ENCODE measurements at places on chromosomes 11 and 22.
A peak's percentile ranks its signal among the peaks of the same experiment; 100 is the strongest.

DNA sequence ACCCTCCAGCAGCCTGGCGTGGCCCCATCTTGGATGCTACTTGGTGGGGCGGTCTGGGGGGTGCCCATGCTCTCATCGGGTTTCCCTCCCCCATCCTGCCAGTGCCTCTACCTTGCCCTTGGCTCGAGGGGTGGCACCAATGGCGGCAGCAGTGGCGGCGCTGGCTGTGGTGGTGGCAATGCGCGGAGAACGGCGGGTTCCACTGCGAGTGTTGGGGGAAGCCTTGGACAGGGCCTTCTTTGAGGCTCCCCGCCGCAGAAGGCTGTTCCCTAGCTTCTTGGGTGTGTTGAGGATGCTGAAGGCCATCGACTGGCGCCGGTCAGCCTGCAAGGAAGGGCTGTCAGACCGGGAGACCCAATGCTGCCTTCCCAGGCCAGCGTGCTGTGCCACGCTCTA lies 5.1 kb downstream of the IL18BP start:
- DNase-seq = no peak

GRCh38 chr11:61911128-61911700 lies 6.2 kb downstream of the RAB3IL1 start:
- peak; percentile 38 for DNase-seq

GRCh38 chr11:33698921-33699320 lies 1.7 kb downstream of the C11orf91 start:
- DNase-seq = peak; percentile 6

- peak; percentile 26 for DNase-seq
These were observed 28.7 kb upstream of the NAV2 start for GRCh38 chr11:19683862-19684491.

GRCh38 chr11:77026743-77027142 lies 7.5 kb upstream of the B3GNT6 start:
- DNase-seq = no peak

- DNase-seq = no peak
These were observed 204.5 kb upstream of the NAV2 start for GRCh38 chr11:19508165-19508564.

DNA sequence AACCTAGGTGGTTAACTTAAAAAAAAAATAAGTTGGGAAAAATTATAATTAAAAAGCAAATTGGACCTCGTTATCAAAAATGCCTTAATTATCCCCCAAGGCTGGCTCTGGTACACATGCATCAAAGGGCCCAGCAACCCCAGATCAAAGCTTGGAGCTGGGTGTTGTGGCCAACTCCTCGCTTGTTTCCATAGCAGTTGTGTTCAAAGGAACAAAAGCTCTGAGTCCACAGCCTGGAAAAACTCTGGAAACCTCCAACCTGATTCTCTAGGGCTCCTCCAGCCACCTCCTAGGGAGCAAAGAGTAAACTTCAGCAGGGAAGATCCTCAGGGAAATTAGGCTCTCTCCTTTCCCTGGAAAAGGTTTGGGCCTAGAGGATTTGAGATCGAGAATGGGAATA lies 149.4 kb downstream of the NXPE2 start:
- no peak for DNase-seq

DNA sequence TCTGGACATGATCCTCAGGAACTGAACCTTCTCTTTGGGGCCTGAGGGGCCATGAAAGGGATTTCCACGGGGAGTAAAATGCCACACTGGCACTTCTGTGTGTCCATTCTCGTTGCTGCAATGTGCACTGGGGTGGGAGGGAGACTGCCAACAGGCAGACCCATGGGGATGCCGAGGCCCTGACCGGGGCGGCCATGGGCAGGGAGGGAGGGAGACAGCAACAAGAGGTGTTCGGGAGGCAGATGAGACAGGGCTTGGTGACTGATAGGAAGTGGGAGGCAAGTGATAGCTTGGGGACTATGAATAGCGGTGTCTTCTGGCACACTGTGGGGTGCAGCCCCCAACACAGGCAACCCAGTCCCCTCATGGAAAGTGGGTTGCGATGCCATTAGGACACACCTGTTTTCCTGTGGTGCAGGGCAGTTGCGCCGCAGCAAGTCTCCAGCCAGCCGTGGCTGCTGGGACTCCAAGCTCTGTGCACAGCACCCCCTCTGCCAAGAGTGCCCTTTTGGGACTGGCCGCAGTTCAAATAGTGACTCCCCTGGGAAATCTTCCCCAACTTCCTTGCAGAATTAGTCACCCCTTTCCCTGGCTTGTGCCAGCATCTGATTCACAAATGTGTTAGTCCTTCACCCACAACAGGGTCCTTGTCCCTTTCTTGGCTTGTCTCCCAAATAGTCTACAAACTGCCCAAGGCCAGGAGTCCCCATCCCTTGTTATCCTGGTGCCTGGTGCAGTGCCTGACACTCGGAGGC lies 88.8 kb downstream of the CHST1 start:
- no peak for DNase-seq

GRCh38 chr22:37432708-37433054 lies 5.4 kb upstream of the ELFN2 start:
- no peak for DNase-seq

- DNase-seq = no peak
These were observed 1328.7 kb downstream of the TBC1D22A start for GRCh38 chr22:48091060-48091650.

DNA sequence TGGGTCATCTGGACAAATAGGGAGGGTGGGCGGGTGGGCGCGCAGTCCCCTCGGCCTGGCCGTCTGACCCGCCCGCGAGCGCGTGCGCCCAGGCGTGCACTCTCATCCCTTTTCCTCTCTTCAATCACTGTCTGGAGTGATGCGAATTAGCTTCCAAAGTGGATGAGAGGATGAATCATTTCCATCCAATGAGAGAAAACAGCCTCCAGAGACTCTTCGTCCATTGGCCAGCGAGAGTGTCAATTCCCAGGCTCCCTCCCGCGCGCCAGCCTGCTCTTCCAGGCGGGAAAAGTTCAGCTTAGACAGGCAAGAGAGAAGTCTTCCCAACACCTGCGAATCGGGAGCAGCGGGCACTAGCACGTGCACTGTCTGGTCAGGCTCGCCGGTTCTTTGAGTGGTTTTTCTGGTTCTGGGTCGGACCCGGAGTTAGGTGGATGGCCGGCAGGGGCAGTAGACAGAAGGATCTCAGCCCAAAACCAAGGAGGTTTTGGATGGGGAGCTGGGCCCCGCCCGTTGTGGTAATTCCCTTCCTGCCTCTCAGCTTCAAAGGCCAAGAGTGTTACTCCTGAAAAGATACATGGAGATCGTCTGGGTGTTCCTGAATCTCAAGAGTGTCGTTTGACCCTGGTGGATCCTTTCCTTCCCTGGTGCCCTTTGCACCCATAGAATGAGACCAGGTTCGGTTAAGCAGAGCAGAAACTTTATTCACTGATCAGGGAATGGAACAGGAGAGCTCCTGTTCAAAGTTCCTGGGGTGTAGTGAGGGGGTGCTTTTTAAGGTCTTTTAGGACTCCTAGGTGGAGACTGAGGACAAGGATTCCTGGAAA lies 33.4 kb upstream of the GLYATL1 start:
- peak; percentile 89 for DNase-seq

DNA sequence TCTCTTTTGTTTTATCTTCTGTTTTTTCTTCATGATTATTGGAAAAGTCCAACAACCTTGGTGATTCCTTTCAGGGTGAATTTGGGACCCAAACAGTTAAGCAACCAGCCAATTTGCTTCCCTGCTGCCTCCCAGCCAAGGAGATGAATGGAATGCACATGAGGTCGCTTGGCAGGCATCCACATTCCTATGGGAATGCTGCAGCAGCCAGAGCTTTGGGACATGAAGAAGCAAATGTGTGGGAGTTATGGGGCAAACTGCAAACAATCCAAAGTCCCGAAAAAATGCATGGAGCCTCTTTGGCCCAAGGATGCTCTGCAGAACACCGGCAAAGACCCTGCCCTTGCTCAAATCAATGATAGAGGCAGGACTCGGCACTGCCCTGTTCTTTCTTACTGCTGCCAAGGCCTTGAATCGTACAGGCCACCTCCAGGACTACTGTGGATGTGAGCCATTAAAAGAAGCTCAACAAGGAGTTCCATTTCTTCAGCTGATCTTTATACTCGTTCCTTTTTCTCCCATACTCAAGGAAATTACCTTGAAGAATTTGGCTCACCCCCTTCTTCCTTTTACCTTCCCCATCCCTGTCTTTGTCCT lies 117.3 kb upstream of the TEAD1 start:
- peak; percentile 84 for DNase-seq

- peak; percentile 21 for DNase-seq
These were observed 49.5 kb downstream of the IGF2 start for GRCh38 chr11:2089536-2090165.

DNA sequence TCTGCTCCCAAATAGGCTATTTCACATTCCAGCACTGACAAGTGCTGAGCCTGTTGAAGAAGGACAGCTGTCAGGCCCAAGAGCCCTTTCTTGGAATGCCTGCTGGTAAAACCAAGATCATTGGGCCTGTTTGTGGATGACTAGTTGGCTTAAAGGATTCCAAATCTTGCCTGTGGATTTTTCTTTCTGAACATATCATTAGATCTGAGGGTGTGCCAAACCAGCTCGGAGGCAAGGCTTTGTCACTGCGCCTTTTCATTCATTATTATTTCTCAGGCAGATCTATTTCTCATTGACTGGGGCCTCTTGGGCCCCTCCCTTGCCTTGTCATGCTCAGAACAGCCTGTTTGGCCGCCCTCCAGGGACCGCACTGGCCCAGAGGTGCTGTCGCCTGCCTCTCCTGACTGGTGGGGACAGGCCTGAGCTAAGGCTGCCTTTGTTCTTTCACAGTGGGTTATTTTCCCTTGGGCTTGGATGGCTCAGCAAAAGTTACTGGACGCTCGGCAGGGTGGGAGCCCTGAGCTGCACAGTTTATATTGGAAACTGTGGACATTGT lies 222.7 kb upstream of the SESN3 start:
- DNase-seq = no peak

- DNase-seq = no peak
These were observed 6.9 kb downstream of the SLC43A1 start for GRCh38 chr11:57508341-57509170.

DNA sequence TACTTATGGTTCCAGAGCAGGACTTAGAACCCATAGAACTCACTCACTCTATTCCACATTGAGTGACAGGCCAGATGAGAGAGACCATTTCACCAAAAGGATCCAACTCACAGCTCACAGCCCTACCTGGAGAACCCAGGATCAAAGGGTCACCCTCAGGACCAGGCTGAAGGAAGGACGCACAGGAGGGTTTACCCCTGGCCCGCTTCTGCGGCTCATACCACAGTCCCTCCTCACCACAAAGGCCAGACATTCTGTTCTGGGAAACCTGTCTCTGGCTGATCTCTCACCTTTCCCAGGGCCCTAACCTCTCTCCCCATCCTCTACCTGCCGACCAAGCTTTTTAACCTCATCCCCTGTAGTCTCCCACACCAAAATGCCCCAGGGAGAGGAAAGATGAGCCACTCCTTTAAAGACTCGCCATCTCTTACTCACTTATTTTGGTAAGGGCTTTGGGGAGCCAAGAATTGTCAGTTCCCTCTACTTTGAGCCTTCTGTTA lies 4.7 kb downstream of the FOSL1 start:
- no peak for DNase-seq

DNA sequence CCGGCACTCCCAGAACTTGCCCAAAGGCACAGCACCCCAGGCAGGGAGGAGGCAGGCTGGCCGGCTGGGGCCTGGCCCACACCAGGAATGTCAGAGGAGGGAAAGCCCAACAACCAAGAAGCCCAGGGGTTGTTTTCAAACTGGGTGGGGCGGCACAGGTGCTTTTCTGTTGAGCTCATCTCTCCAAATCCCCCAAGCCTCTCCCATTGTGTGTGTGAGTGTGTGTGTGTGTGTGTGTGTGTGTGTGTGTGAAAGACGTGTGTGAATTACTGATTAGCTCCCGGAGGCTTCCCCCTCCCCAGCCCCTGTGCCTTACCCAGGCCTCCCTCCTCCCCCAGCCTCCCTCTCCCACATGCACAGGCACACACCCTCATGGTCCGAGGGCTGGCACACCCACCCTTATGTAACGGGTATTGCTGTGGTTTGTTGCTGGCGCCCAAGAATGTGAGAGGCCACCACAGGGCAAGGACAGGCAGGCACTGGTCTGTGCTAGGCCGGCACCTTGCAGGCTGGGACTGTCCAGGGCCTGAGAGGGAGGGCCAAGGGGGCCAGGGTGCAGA lies 15.9 kb downstream of the TRIM29 start:
- DNase-seq = no peak

DNA sequence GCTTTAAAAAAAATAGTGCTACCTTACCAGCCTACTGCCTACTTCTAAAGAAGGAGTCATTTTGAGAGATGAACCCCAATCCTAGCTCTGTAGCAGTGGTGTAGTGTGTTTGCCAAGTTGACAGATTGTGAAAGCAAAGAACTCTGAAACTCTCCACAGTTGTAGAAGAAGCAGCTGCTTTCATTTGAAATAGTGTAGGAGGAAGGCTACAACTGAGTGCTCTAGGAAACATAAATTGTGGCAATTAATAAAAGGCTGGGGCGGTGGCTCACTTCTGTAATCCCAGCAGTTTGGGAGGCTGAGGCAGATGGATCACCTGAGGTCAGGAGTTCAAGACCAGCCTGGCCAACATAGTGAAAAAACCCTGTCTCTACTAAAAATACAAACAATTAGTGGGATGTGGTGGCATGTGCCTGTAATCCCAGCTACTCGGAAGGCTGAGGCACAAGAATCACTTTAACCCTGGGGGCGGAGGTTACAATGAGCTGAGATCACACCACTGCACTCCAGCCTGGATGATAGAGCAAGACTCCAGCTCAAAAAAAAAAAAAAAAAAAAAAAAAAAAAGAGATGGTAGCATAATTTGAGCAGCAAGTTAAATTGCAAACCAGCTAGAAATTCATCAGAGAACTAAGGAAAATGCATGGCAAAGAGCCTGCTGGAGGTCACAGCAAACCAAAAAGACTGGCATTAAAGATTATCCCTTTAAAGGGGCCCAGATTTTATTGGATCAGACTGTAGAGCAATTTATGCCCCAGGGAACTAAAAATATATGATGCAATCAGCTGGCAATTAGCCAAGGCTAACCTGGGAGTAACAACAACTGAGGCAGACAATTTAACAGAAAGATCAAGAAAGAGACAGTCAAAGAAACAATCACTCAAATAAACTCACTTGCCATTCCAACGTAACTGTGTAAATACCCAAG lies 112.6 kb downstream of the LUZP2 start:
- DNase-seq = no peak

- no peak for DNase-seq
These were observed 49.5 kb upstream of the WEE1 start for GRCh38 chr11:9524001-9524400.

GRCh38 chr11:16818284-16818683 lies 79.8 kb downstream of the C11orf58 start:
- DNase-seq = no peak

GRCh38 chr22:32920032-32920628 lies 118.6 kb downstream of the TIMP3 start:
- DNase-seq = no peak

- peak; percentile 75 for DNase-seq
These were observed 531 bp downstream of the PIM3 start for GRCh38 chr22:49961005-49961600.

- DNase-seq = peak; percentile 33
These were observed 10.6 kb downstream of the MUC5B start for GRCh38 chr11:1233351-1234053.

Measured in right forelimb (tissue), 1 donor.